ENCODE measurements at places on chromosomes 11 and 22.

GRCh38 chr22:40368016-40368415 is 2.4 kb upstream of the SGSM3 start:
- DNase-seq: no peak

- no peak for DNase-seq
Measured at GRCh38 chr11:111018566-111018965, 227.0 kb upstream of the POU2AF2 start.

GRCh38 chr22:23774114-23774921 is 1.7 kb downstream of the MMP11 start:
- DNase-seq: no peak

GRCh38 chr11:115199481-115200069 is 304.6 kb downstream of the CADM1 start:
- no peak for DNase-seq

- DNase-seq: no peak
Measured at GRCh38 chr11:16291729-16292128, 64.6 kb downstream of the SOX6 start.

DNA sequence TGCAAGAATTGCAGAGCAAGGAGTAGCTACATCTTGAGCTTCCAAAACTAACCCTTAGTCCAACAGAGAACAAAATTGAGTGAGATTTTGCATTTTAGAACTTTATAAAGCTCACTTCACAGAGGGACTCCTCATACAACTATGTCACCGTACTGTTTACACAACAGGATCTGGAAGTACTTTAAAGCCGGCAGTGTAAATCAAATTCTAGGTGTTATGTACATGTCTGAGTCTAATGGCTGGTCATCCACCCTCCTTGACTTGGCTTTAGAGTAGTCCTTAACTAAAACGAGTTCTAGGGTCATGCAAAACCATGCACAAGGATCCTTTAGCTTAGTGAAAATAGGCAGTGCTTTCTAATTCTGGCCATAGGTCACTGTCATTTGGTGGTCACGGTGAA is 23.5 kb downstream of the IRAG1 start:
- DNase-seq: no peak

GRCh38 chr22:19044381-19044780 is 77.8 kb downstream of the DGCR2 start:
- no peak for DNase-seq

- peak; percentile 86 for DNase-seq
Measured at GRCh38 chr11:44305470-44306051, 4.4 kb downstream of the ALX4 start.

- no peak for DNase-seq
Measured at GRCh38 chr22:29043906-29044575, 17.6 kb downstream of the C22orf31 start.

- no peak for DNase-seq
Measured at GRCh38 chr11:124829986-124830385, 29.8 kb upstream of the MSANTD2 start.
